ENCODE measurements at places on chromosomes 1 and 21.
A peak's percentile ranks its signal among the peaks of the same experiment; 100 is the strongest.

- DNase-seq, result peak; percentile 69
Measured at GRCh38 chr1:24725209-24725651, 20.0 kb upstream of the CLIC4 start.

- DNase-seq, result no peak
Measured at GRCh38 chr1:56092684-56093570, 486.4 kb downstream of the PLPP3 start.

DNA sequence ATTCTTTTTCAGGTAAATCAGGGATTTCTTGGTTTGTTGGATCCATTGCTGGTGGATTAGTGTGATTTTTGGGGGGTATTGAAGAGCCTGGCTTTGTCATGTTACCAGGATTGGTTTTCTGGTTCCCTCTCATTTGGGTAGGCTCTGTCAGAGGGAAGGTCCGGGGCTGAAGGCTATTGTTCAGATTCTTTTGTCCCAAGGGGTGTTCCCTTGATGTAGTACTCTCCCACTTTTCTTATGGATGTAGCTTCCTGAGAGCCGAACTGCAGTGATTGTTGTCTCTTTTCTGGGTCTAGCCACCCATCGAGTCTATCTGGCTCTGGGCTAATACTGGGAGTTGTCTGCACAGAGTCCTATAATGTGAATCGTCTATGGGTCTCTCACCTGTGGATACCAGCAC, 17.6 kb upstream of the CCSAP start:
- DNase-seq, result no peak

DNA sequence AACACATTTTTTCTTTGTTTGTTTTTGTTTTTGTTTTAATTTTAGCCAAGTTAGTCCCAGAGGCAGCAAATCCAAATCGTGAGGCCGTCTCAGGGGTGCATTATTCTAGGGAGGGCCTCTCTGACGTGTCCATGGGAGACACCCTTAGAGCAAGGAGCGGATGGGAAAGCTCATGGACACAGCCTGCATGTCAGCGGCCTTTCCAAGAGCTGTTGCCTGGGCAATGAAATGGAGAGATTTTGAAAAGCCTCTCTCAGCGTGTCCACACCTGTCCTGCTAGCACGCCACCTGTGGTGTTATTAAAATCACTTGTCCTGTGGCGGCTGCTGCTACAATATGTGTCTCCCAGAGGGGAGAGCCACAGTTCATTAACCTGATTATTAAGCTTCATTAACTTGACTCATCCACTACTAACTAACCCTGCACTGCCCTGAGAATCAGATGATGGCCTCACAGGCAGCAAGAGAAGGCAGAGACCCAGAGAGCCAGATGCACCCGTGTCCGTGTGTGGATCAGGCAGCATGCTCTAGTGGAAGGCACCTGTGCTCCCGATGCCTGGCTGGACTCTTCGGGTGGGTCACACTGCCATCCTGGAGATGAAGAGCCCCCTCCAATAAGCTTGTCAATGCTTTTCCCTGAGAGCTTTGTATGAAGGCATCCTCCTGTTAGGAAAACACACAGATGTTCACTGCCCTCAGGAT, 133.3 kb downstream of the PGBD5 start:
- DNase-seq, result no peak

- DNase-seq, result no peak
Measured at GRCh38 chr1:93616996-93617669, 64.5 kb downstream of the BCAR3 start.

GRCh38 chr21:34771512-34772028, 102.8 kb downstream of the CLIC6 start:
- DNase-seq, result peak; percentile 3

DNA sequence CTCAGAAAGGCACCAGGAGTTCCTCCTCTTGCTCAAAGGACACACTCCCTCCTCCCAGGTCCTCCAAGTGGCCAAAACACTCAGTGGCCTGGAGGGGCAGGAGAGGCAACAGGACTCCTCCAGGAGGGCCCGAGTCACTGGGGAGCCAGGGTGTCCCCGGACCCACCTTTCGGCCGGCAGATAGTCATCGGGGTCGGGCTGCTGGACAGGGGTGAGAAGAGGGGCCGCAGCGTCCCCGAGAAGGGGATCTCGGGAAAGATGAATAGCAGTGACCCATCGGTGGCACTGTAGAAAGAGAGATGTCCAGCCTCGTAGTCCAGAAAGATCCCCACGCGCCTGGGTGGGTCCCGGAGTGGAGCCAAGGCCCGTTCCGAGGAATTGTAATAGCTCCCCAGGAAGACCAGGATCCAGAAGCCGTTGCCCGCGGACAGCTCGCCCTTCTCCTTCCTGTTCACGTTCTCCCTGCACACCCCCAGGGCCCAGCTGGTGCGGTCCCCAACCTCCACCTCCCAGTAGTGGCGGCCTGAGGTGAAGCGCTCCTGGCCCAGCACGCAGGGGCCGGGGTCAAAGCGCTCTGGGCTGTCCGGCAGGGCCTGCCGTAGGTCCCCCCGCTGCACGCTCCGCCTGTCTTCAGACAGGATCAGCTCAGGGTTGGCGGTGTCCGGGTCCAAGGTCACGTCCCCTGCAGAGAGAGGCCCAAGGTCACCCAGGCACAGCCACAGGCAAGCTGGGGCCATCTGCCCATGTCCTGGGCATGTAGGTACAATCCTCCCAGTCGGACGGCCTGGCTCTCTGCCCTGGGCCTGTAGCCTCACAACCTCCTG, 11.9 kb downstream of the TRIM11 start:
- DNase-seq, result no peak

- DNase-seq, result peak; percentile 86
Measured at GRCh38 chr1:110136911-110137310, 13.4 kb upstream of the SLC6A17 start.

- no peak for DNase-seq
Measured at GRCh38 chr21:35219719-35220118, 170.6 kb upstream of the RUNX1 start.

DNA sequence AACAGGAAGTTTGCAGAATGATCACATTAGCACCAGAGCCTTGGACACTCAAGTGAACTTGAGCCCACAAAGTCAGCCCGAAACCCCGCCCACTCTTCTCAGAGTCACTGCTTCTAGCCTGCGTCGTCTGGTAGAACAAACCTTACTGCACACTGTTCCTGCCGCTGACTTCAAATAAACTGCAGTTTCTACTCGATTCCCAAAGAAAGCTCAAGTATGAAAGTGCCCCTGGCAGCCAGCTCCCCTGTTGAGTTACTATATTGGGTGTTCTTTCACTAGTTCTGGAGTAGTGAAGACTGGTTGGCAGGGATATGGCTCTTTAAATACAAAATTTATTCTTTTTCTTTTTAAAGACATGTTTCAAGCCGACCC, 164.7 kb downstream of the GALNT2 start:
- DNase-seq, result no peak

GRCh38 chr1:231934797-231935196, 308.2 kb downstream of the DISC1 start:
- no peak for DNase-seq

Data from H1 (cell line).